ENCODE measurements at places on chromosomes 1 and 21.

DNA sequence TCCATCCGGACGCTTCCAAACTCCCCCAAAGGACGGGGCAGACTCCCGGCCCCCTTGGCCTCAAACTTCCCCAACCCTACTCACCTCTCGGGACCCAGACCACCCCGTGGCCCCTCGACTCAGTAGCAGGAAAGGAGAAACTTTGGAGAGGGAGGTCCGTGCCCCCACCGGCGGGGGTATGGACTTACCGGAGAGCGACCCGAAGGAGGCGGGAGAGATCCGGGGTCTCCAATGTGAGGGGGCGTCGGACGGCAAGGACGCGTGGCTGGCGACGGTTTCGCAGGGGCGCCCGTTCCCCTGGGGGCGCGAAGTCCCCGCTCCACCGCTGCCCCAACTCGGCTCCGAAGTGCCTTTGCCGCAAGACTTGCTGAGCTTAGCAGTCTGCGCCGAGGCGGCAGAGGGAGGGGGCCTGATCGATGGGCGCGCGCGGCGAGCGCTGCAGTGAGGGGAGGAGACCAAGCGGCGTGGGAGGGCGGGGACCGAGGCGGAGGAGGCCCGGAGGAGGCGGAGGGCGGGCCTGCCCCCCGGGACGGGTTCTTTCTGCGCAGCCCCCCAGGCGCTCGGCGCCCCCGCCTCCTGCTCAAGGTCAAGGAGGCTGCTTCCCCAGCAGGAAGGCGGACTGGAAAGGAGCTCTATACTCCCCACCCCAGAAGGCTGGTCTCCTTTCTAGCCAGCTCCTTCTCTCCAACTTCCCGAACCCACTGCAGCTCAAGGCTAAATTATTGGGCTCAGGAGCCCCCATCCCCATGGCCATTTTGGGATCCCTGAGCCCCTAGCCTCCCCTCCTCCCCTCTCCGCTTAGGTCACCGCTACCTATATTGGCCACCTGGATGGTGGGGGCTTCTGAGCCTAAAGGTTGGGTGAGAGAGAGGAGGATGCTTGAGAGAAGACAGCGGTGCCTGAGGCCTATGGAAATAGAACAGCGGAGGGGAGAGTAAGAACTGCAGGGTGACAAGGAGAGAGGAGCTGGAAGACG lies at the start of gene SYT2:
Gene SYT2 (minus strand): TSS at position 385 of the 976 bp plus-strand sequence. CDS start 104,682 bp downstream, outside the sequence.
- DNase-seq: no peak
- no peaks in the 10 kb centered on the region for H3K4me1 ChIP-seq
- H3K27me3 ChIP-seq: peaks cover 77% of the 10 kb centered on the region
- no peaks in the 10 kb centered on the region for H3K36me3 ChIP-seq
- H3K27ac ChIP-seq: no peak within 1 kb of the TSS

- H3K4me1 ChIP-seq: no peaks in the 10 kb centered on the region
- H3K36me3 ChIP-seq: peaks cover 5% of the 10 kb centered on the region
- DNase-seq: no peak
- no peak overlapping the region for H3K4me3 ChIP-seq
Observed at GRCh38 chr21:42565206-42565810, 51.7 kb downstream of the SLC37A1 start.

- peaks cover 8% of the 10 kb centered on the region for H3K4me1 ChIP-seq
- H3K27me3 ChIP-seq: peaks cover 46% of the 10 kb centered on the region
- no peaks in the 10 kb centered on the region for H3K36me3 ChIP-seq
Observed at GRCh38 chr1:203126151-203126865, 1.2 kb upstream of the ADORA1 start.

DNA sequence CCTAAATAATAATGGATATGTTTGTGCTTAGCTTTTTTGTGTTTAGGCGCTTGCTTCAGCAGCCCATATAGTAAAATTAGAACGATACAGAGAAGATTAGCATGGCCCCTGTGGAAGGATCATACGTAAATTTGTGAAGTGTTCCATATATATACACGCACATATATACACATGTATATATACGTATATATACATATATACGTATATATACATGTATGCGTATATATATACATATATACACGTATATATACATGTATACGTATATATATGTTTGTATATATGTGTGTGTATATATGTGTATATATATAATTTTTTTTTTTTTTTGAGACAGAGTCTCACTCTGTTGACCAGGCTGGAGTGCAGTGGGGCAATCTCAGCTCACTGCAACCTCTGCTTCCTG lies 17.4 kb downstream of the SNX27 start:
- no peak overlapping the region for H3K4me3 ChIP-seq
- no peak for DNase-seq
- no peak overlapping the region for H3K27ac ChIP-seq

DNA sequence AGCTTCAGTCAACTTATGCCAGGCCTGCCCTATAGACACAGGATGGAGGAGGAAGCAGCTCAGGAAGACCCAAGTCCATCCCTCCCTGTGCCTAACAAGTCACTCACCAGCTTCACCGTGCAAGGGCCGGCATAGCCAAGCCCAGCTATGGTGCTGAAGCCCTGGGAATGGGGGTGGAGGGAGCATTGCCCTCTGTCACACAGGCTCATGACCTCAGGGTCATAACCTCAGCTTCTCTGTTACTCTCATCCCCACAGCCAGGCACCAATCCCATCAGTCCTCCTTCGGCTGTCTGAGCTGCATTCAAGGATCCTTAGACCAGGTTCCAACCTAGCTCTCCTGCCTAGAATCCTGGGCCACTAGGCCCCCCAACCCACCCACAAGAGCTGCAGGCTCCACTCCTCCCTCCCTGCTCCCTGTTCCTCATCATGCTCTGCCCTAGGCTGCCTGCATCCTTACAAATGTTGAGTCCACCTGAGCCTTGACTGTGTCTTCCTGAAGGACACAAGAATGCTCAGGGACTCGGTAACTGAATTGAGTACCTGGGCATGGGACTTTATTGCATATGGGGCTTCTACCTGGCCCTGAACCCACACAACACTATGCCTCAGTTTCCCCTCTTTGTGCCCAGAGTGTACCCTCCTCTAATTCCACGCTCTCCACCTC lies 1.7 kb downstream of the CD244 start:
- peaks cover 28% of the 10 kb centered on the region for H3K4me1 ChIP-seq
- no peaks in the 10 kb centered on the region for H3K27me3 ChIP-seq
- no peak for DNase-seq

DNA sequence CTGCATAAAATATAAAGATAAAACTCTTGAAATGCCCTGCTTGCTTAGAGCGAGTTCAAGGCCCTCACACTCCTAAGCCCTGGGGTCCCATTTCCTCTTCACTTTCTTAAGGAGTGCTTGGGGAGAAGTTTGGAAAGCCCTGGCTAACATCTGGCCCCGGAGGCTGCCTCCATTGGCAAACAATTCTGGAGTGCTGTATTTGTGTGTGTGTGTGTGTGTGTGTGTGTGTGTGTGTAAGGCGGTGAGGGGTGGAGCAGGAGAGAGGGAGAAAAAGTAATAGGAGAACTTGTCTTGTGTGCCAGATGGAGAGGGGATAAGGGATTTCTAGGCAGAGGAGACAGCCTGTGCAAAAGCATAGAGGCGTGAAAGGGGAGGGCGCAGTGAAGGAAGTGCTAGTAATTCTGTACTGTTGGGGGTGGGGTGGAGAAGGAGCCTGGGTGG lies 578 bp upstream of the TRIM62 start:
- H3K4me3 ChIP-seq: peak overlapping the region; percentile 54
- H3K27ac ChIP-seq: no peak overlapping the region
- no peaks in the 10 kb centered on the region for H3K36me3 ChIP-seq
- H3K4me1 ChIP-seq: peaks cover 23% of the 10 kb centered on the region

DNA sequence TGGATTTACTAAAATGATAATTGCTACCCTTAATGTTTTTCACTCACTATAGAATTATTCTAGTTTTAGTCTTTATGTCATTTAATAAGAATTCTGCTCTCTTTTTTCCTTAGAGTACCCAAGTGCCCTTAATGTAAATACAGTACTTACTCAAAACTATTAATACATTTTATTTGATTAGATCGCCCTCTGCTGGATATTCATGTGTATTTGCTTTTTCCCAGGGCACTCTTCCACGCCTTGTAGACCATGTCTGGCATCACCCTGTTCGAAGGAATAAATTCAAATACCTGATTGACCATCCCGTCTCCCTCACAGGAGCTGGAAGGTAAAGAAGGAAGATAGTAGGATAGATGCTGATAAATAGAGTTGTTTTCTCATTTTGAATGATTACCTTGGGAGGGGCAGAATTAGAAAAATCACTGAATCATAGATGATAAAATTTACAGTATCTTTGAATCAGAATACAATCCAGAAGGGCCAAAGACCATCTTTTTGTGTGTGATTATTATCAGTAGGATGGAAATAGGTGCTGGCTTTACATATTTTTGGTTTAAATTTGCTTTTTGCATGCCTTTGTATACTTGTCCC lies 4.1 kb downstream of the AXDND1 start:
- H3K27me3 ChIP-seq: peaks cover 14% of the 10 kb centered on the region
- peaks cover 13% of the 10 kb centered on the region for H3K4me1 ChIP-seq
- no peak for DNase-seq
- no peak overlapping the region for H3K27ac ChIP-seq
- no peaks in the 10 kb centered on the region for H3K36me3 ChIP-seq

DNA sequence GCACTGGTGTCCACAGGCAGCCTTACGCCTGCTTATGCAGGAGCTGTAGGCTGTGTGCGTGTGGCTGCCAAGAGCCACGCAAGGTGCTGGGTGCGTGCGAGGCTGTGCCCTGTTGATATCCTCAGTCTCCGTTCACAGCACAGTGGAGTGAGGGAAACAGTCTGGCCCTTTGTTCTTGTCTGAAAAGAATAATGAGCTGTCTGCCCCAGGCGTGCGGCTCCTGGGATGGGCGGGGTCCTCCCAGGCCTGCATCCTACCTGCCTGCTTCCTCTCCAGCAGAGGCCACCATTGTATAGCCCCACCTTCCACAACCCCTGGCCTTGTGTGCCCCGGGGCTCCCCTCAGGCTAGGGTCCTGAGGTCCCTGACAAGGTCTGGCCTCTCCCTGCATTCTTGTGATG lies 47.0 kb upstream of the KDM4A start:
- H3K4me3 ChIP-seq: no peak overlapping the region
- no peaks in the 10 kb centered on the region for H3K27me3 ChIP-seq
- no peak for DNase-seq
- no peaks in the 10 kb centered on the region for H3K36me3 ChIP-seq
- H3K27ac ChIP-seq: no peak overlapping the region

- H3K36me3 ChIP-seq: no peaks in the 10 kb centered on the region
- no peak overlapping the region for H3K4me3 ChIP-seq
- peaks cover 10% of the 10 kb centered on the region for H3K27me3 ChIP-seq
- no peak overlapping the region for H3K27ac ChIP-seq
- H3K4me1 ChIP-seq: peaks cover 16% of the 10 kb centered on the region
- DNase-seq: no peak
Observed at GRCh38 chr1:84849357-84849975, 43.5 kb downstream of the LPAR3 start.

GRCh38 chr21:45281411-45282282 lies 6.0 kb downstream of the POFUT2 start:
- H3K27ac ChIP-seq: no peak overlapping the region
- H3K36me3 ChIP-seq: peaks cover 34% of the 10 kb centered on the region
- H3K4me1 ChIP-seq: peaks cover 2% of the 10 kb centered on the region
- H3K4me3 ChIP-seq: no peak overlapping the region
- H3K27me3 ChIP-seq: no peaks in the 10 kb centered on the region

DNA sequence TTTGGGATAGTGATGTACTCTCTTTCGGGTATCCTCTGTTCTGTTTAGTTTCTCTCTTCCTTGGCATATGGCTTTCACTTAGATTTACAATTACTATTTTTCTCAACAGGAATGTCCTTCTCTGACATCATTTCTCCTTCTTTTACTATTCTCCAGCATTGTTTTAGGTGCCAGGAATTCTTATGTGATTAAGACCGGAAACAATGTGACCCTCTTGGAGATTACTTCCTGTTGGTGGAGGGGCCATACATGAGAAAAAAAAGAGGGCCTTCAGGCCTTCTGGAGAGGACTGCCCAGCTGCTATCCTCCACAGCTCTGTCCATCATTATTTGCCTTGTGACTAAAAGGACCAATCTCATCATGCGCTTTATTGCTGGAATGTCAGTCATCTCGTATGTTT lies 50.4 kb upstream of the ADAMTS5 start:
- no peak overlapping the region for H3K4me3 ChIP-seq
- H3K36me3 ChIP-seq: no peaks in the 10 kb centered on the region

GRCh38 chr1:214318956-214319736 lies 38.2 kb downstream of the SMYD2 start:
- H3K36me3 ChIP-seq: peaks cover 34% of the 10 kb centered on the region
- peaks cover 2% of the 10 kb centered on the region for H3K4me1 ChIP-seq
- H3K27ac ChIP-seq: no peak overlapping the region
- H3K27me3 ChIP-seq: no peaks in the 10 kb centered on the region
- DNase-seq: no peak
- H3K4me3 ChIP-seq: no peak overlapping the region

GRCh38 chr21:22743085-22743484 lies 1744.9 kb downstream of the NCAM2 start:
- H3K4me1 ChIP-seq: no peaks in the 10 kb centered on the region
- H3K36me3 ChIP-seq: no peaks in the 10 kb centered on the region
- H3K27me3 ChIP-seq: no peaks in the 10 kb centered on the region
- no peak for DNase-seq

DNA sequence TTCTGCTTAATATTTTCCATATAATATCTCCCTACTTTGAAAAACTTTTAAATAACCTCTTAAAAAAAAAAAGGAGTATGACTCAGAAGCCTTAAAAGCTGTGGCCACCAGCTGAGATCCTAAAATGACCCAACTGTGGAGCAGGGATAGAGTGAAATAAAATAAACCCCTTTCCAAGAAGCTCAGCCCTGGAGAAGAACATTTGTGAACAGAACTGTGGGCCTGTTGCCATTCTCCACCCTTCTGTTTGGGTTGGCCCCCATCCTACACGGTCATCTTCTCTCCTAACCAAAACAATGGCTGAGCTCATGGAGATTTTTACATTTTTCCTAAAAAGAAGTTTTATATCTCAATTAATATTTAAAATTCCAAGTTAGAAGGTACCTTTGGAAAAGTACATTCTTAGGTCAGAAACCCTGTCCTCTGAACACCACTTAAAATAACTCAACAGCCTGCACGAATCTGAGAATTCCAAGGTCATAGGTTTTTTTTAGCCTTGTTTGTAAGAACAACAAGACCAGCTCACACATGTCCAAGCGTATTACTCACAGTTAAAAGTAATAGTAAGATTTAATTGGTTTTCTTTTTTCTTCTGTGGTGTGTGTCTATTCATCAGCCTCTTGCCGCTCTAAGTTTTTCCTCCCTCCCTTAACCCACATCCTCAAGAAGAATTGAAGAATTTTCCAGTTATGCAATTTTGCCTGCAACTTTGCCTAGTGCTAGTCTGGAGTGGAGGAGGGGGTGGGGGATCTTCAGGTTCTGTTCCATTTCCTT lies 107.7 kb upstream of the ERRFI1 start:
- no peaks in the 10 kb centered on the region for H3K36me3 ChIP-seq
- H3K27me3 ChIP-seq: peaks cover 20% of the 10 kb centered on the region
- no peak overlapping the region for H3K4me3 ChIP-seq
- H3K4me1 ChIP-seq: peaks cover 7% of the 10 kb centered on the region

DNA sequence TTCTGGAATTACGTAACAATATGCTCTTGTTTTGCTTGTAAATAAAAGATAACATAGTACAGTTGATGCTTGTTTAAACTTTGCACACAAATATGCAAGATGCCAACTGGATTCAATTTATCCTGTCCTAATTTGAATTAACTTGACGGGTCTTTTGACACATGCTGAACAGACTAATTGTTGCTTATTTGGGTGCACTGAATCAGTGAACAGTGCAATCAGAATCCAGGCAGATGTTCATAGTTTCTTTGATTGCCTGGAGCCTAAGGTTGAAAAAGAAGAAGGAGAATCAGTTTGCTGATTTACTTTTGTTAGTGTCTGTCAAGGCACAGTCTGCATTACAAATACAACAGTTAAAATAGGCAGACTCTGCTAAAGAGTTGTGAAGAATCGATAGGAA lies 307.9 kb downstream of the COL11A1 start:
- no peaks in the 10 kb centered on the region for H3K36me3 ChIP-seq
- no peaks in the 10 kb centered on the region for H3K27me3 ChIP-seq
- H3K4me1 ChIP-seq: no peaks in the 10 kb centered on the region
- no peak overlapping the region for H3K27ac ChIP-seq
- no peak for DNase-seq
